Nucleus accumbens (tissue), 56 donors: ENCODE measurements at places on chromosomes 12 and 14.

DNA sequence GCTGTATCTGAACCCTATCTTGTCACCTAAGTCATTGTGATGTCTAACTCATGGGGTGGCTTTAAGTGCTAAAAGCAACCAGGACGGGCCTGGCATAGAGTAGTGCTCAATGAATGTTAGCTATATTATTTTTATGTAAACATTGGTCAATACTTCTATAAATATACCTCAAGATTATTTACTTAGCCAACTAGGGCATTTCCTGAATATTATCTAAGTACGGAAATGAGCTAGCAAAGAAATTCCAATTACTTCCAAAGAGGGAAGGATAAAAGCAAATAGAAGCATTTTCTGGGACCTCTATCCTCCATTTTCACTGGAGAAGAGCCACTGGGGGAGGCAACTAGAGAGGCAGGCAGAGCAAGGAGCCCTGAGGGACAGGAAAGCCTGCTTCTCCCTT is 20.6 kb downstream of the CCDC92 start:
- no peak for DNase-seq

GRCh38 chr14:61139006-61139599 is 142.0 kb downstream of the TMEM30B start:
- no peak for DNase-seq

DNA sequence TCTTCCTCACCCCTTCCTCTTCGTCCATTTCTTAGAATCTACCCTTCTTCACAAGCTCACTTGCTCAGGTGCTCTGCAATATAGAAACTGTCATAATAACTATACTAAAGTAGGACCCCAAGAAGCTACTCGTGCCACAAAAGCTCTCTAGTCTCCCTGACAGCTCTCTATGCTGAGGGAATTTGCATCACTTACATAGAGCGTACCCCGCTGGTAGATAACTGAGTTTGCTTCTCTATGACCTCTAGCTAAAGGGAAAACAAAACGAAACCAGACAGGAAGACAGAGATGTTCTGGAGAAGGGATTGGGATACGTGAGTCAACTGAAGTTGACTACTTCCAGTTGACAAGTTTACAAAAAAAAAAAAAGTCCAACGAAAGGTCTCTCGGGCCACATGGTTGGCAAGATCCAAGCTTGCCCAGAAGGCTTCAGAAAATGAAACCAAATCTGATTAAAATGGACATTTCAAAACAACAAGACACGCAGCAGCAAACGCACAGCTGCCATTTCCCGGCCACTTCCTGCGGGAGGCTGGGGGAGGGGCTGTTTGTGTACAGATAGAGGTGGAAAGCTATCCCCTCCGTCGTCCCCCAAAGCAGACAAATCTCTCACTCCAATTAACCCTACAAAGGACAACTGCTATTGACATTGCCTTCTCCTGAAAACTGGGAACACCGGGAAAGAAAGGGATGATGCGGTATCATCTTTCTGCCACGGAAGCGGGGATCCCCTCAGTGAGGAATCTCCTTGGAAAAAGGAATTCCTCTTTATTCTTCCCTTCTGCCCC is 1.3 kb downstream of the BAZ2A start:
- DNase-seq: peak; percentile 31

DNA sequence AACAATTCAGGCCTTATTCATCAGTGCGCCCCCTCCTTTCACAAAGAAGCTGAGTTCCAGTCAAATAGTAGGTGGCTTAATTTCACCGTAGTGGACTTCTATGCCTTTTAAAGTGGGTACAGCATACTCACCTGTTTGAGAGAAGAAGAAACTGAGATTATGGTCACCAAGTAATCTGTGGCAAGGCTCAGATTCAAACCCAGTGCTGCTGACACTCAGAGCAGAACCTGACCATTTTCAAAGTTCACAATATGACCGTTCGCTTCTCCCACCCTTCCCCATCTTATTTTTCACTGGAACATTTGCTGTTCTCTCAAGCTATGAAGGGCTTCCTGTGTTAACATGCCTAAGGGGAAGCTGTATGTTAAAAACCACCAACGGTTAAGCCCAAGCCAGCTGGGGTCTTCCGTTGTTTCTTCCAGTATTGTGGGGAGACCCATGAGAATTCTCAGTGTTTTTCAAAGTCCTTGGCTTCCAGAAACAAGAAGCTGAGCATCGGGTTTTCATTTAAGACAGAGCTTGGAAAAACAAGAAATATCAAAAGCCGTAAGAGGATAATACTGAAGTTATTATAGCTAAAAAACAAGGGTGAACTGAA is 6.1 kb upstream of the PSMA6 start:
- DNase-seq: no peak

DNA sequence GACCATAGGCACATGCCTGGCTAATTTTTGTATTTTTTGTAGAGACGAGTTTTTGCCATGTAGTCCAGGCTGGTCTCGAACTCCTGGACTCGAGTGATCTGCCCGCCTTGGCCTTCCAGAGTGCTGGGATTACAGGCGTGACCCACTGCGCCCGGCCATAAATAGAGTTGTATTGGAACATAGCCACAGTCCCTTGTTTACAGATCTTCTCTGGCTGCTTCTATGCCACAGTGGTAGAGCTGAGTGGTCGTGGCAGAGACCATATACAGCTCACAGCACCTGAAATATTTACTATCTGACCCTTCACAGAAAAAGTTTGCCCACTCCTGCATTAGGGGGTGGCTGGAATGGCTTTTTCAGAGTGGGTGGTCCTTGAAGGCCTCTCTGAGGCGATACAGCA is 28.0 kb upstream of the TSPAN9 start:
- DNase-seq: no peak

DNA sequence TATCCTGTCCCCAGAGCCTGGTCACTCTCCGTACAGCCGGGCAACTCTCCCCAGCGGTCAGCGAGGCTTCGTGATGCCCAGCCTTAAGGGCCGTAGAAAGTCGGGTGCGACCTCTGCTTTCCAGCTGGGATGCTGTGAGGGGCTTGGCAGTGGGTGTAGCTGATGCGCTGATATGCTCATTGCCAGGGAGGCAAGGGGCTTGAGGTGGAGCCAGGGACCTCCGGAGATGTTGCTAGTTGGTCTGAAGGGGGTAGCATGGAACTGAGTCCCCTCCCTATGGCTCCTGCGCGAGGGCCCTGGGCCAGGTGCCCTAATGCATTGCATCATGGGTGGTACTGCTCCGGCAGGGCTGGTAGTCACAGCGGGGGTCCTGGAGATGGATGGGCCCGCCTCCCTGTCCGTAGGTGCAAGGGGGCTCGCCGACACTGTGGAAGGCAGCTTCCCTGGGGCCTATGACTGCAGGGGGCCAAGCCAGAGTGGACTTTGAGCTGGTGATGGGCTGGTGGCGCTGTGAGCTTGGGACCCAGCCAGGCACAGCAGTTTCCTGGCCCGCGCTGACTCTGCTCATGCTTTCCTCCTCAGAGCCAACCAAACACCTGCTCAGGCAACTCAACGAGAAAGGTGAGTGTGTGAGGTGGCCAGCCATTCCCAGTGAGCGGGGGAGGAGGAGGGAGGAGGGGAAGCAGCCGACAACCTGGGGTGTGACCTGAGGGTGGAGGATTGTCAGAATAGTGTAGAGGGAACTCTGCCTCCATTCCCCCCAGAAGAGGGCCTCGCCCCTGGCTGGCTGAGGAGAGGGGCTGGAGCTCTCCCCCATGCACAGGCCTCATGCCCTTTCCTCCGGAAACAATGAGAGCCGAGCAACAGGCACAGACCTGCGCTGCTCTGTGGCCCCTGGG is 32.3 kb downstream of the PLEKHG3 start:
- DNase-seq: no peak

GRCh38 chr12:30329281-30329680 is 366.4 kb downstream of the IPO8 start:
- DNase-seq: no peak

DNA sequence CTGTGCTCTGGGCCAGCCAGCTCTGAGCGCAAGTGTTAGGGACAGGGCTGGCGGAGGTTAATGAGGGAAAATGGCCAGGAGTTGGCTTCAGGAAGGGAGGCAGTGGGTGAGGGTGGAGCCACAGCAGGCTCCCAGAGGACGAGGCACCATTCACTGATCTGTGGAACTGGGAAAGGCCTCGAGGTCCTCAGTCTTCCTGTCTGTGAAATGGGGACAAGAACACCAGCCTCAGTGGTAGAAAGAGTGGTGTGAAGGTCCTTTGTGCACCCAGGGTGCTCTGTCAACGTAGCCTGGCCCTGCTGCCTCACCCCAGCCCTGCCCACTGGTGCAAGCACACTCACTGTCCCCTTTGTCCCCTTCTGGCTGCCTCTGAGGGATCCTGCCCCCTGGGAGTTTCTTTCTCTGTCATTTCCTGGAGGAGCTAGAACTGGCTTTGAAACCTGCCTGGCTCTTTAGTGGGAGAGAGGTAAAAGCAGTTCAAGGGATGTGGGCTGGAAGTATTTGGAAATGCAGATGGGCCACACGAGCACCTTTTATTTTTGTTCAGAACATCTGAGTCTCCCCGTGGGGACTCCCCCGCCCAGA is 25.0 kb downstream of the SYNDIG1L start:
- no peak for DNase-seq

DNA sequence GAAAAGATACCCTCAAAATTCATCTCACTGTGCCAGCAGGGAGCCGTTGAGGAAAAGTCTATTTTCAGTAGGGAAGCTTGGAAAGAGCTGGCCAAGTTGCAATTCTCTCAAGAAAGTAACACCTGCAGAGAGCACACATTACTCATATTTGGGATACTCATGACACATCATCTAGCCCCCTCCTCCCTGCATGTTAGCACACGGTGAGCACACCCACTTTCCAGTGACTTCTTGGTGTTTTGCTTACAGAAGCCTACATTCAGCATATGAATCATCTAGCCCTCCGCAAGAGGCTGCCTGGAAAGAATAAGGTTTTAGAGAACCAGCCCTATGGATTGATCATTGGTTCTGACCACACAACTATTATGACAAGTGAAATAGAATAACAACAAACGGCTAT is 124.5 kb downstream of the PTPRO start:
- no peak for DNase-seq

DNA sequence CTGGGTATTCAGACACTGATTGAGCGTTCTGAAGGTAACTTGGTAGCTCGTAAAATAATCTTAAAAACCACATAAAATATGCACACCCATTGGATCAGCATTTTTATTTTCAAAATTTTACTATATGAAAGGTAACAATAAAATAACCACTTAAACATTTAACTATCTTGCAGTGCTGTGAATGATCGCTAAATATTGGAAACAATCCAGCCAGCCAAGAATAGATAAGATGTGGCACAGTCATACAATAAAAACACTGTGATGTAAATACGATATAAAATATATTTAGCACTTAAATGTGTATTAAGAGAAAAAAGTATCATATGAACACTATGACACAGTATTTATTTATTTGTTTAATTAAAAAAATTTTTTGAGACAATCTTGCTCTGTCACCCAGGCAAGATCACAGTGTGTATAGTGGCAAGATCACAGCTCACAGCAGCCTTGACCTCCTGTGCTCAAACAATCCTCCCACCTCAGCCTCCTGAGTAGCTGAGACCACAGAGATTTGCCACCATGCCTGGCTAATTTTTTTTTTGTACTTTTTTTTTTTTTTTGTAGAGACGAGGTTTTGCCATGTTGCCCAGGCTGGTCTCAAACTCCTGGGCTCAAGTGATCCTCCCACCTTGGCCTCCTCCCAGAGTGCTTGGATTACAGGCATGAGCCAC is 39.4 kb downstream of the SDR9C7 start:
- no peak for DNase-seq

GRCh38 chr12:15688838-15689625 is 100.2 kb downstream of the EPS8 start:
- peak; percentile 13 for DNase-seq

GRCh38 chr14:103868242-103868897 is 21.0 kb upstream of the PPP1R13B start:
- no peak for DNase-seq

DNA sequence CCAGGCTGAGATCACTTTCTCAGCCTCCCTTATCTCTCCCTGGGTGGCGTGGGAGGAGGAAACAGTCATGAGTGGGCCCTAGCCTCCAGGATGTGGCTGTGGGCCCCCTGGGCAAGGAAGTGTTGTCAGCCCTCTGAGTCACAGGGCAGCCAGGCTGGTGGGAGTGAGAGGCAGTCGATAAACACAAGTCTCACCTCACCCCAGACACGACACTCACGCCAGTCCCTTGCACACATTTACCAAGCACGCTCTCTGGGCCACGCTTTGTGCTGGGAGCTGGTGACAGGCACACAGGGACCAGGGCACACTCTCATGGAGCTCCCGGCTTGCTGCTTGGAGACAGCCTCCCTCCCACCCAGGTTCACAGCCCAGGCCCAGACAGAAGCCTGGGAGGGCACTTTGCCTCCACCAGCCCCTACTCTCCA is 1.9 kb upstream of the KRT79 start:
- no peak for DNase-seq

DNA sequence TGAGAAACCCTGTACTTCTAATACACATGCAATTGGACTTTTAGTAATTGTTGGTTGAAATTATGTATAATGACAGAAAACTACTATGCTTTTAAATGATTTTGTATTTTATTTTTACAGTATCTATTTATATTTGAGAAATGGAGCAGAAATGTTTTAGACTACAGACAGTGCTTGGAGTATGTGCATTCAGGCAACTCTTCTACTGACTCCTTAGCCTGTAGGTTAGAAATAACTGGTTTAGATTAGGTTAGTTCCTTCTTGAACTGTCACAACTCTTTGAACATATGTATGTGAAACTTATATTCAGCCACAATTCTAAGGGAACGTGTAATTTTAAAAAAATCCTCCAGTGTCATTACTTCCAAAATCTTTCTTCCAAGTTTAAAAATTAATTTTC is 1.7 kb downstream of the FGFR1OP2 start:
- DNase-seq: no peak

- no peak for DNase-seq
These were observed 646 bp upstream of the OR6C4 start for GRCh38 chr12:55548756-55549155.

DNA sequence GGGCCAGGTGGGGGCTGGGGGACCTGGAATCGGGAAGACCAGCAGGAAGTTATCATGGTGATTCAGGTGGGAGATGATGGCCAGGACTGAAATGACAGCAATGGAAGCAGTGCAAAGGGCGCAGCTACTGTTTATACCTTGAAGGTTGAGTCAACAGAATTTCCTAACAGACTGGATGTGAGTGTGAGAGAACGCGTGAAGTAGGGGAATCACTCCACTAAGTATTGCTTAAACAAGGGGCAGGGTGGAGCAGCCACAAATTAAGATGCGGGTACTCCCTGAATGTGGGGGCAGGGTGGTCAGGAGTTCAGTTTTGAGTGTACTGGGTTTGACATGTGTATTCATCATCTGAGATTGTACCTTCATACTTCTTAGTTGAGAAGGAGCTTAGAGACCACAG is 45.1 kb downstream of the MYF5 start:
- no peak for DNase-seq

- DNase-seq: no peak
These were observed 112.5 kb downstream of the FOXN3 start for GRCh38 chr14:89304561-89304960.

GRCh38 chr12:38825006-38825405 is 80.4 kb downstream of the CPNE8 start:
- DNase-seq: no peak

- DNase-seq: no peak
These were observed 111.9 kb downstream of the CALM1 start for GRCh38 chr14:90508536-90509254.

GRCh38 chr12:58097741-58098140 is 156.4 kb downstream of the ATP23 start:
- DNase-seq: no peak
